ENCODE measurements at places on chromosomes 11 and 22.

DNA sequence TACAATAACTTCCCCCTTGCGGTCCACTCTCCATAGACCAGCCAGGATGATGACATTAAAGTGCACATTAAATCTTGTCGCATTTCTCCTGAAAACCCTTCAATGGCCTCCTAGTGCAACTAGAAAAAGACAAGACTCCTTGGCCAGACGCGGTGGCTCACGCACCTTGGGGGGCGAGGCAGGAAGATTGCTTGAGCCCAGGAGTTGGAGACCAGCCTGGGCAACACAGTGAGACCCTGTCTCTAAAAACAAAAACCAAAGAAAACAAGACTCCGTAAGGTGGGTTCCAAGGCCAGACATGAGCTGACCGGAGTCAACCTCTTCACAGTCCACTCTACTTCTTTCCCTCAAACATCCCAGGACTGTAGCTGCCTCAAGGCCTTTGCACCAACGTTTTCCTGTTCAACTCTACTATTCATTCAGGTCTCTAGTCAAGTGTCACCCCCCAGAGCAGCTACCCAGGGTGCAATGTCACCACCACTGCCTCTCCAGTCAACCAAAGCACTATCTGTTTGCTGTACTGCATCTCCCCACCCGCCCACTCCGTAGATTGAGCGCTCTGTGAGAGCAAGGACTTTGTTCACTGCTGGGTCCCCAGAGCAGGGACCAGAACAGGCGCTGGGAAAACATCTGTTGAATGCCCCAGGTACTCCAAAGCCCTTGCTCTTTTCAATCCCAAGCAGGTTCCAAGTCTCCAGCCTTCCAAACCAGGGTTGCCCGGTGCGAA lies 739 bp downstream of the ZMAT5 start:
- DNase-seq, result no peak

GRCh38 chr11:104136861-104137260 lies 27.1 kb downstream of the PDGFD start:
- no peak for DNase-seq

- DNase-seq, result no peak
These were observed 18.2 kb downstream of the RTN4R start for GRCh38 chr22:20249797-20250354.

DNA sequence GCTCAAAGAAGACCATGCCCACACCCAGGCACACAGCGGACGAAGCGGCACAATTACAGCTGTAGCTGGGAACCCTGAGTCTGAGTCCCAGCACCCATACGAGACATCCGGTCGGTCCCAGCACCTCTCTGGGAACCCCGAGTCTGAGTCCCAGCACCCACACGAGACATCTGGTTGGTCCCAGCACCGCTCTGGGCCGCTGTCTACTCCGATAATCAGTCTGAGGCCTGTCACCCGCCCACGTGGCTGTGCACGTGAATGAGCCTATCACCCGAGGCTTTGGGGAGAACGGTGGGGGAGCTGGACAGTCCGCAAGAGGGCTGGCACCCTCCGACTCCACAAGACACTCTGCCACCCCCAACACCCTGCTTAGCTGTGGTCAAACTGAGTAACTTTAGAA lies 6.2 kb downstream of the TTLL8 start:
- no peak for DNase-seq

- DNase-seq, result no peak
These were observed 40.7 kb downstream of the DCUN1D5 start for GRCh38 chr11:103051151-103051801.

GRCh38 chr11:74471668-74472429 lies 4.5 kb upstream of the KCNE3 start:
- no peak for DNase-seq

DNA sequence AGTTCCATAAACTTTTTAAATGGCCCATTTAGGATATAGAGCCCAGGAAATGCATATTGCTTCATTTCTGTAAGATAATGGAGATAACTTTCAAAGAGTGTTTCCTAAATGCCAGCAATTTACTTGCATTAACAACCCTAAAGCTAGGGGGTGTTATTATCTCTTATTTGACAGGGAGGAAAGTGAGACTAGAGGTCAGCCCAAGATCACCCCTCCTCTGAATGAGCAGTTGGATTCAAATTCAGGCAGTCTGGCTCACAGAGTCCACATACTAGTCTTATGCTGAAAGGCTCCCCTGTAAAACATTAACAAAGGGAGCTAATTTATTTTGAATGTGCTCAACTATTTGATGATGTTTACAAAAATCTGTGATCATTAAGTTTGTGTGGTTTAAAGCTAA lies 49.9 kb upstream of the TRIM77 start:
- no peak for DNase-seq

DNA sequence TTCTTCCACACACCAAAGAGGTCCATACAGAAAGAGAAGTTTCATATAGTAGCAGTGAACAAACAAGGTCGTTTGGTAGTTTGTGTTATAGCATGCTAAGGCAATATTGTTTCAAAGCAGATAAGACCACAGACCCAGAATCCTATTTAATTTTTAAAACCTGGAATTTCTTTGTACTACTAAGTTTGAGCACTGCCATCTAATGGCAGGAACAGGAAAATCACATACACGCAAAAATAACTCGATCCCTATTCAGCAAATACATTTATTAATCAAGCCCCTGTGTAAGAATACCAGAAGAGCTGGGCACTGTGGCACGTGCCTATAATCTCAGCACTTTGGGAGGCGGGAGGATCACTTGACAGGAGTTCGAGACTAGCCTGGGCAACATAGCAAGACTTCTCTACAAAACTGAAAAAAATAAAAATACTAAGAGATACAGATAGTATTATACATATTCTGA lies 2.9 kb upstream of the BTBD10 start:
- no peak for DNase-seq

GRCh38 chr11:114082767-114083181 lies 23.3 kb downstream of the ZBTB16 start:
- DNase-seq, result no peak

DNA sequence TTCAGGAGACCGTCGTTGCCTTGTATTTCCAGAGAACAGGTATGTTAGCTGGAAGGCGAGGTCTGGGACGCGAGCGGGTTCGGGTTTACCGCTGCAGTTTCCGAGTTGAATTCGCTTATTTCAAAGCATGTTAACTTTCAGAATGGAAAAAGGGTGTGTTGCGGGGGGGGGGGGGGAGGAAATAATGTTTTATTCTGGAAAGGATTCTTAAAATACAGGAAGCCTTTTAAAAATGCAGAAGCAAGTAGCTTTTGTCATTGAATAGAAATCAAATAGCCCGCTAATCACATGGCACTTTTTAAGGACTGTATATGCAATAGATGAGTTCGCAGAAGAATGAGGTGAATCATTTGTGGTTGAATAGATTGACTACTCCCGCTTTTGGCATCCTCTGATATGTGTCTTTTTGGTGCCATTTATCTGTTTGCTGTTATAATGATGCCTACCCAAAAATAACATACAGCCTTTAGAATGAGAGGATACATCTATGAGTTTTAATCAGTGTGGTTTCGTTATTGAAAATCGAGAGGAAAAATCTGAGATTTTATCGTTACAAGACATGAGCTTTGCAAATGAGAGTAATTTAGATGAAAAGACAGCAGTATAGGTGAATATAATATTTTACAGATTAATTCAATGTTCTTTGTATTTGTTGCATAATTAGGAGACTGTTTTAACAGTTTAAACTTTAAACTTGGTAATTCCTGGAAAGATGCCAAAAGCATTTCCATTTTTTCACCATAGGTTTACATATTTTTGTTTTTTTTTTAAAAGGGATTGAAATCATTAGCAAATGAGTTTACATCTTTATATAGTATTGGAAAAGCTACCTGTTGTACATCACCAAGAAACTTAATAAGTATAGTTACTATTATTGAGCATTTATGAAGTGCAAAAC lies 1.7 kb downstream of the PDE3B start:
- no peak for DNase-seq

- no peak for DNase-seq
These were observed 103.0 kb downstream of the DBX1 start for GRCh38 chr11:20056950-20057943.

- no peak for DNase-seq
These were observed 20.5 kb upstream of the GRIA4 start for GRCh38 chr11:105589346-105589745.

- DNase-seq, result no peak
These were observed 1330.2 kb downstream of the LRRC4C start for GRCh38 chr11:40129266-40129665.

- DNase-seq, result no peak
These were observed 257.7 kb downstream of the TBC1D22A start for GRCh38 chr22:47020166-47020565.

GRCh38 chr11:75400146-75400865 lies 988 bp downstream of the RPS3 start:
- peak; percentile 35 for DNase-seq

DNA sequence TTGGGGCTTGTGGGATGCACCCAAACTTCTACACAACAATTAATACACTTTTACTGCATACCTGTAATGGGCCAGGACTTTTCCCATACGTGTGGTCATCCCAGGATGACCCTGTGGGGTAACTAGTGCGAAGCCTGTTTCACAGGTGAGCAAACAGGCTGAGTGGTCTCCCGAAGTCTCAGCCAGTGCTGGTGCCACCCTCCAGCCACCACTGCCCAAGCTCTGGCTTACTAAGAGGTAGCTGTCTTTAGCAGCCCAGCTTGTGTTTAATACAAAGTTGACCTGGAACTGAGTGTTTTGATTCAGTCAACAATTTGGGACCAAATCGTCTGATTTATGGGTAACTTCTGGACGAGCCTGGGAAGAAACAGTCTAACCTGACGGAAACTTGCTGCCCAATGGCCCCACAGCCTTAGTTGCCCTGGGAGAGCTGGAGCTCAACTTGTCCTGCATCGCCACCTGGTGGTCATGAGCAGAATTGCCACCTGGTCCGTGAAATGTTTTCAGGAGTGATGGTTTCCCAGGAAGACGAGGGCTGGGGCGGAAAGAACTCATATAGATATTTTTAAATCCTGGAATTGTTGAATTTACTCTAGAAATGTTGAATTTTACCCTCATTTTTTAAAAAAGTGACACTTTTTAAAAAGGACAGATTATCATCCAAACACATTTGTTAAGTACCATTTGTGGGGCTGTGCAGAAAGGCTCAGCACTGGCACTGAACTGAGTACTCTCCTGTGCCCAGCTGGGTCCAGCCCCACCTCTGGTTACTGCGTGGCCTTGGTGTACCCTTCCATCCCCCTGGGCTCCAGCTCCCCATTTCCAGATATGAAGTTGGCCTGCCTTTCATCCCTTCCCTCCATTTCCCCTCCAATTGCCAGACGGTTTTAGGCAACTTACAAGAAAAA lies 95.5 kb upstream of the PARVA start:
- peak; percentile 74 for DNase-seq

GRCh38 chr22:48669986-48670716 lies 1157.5 kb downstream of the BRD1 start:
- DNase-seq, result no peak

GRCh38 chr11:134132808-134133207 lies 63.9 kb downstream of the JAM3 start:
- DNase-seq, result no peak

DNA sequence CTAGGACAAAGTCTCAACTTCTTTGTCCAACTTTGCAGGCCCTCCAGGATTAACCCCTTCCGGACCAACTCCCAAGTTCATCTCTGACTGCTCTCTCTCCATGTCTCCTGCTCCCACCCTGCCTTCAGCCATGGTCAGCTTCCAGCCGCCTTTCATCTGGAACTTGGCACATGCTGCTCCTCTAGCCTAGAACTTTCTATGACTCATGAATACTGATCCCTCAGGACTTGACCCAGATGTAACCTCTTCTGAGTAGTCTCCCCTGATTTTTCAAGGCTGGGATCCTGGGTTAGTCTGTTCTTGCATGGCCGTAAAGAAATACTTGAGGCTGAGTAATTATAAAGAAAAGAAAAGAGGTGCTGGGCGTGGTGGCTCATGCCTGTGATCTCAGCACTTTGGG lies 5.2 kb upstream of the SLC15A3 start:
- no peak for DNase-seq

DNA sequence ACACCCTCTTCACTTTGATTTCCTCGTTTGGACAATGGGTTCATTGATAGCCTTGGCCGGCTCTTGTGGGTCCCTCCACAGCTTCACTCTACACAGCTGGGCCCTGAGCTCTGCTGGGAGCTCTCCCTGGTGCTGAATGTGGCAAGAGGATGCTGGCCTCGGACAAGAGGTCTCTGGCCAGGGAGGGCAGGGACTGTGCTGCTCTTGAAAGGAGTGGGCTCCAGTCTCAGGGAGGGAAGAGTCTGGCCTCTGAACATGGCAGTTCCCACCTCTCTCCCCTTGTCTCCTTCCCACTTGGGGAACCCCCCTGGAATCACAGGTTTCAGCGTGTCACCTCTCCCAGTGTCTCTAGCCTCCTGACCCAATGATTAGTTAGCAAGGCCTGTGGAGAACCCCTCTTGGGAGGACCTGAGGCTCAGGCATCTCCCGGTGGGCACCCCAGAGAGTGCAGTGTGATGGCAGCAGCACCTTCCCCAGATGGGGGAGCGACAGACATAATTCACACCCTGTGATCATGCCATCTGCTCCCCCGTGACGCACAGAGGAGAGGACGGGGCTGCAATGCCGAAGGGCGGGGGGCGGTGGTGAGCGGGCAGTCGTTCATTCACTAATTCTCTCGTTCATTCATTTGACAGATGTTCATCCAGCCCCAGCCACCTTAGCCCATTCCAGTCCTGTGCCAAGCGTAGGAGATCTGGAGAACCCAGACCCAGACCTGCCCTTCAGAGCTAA lies 2.8 kb upstream of the CABP7 start:
- DNase-seq, result no peak

GRCh38 chr22:43928468-43928867 lies 4.9 kb downstream of the PNPLA3 start:
- DNase-seq, result no peak

DNA sequence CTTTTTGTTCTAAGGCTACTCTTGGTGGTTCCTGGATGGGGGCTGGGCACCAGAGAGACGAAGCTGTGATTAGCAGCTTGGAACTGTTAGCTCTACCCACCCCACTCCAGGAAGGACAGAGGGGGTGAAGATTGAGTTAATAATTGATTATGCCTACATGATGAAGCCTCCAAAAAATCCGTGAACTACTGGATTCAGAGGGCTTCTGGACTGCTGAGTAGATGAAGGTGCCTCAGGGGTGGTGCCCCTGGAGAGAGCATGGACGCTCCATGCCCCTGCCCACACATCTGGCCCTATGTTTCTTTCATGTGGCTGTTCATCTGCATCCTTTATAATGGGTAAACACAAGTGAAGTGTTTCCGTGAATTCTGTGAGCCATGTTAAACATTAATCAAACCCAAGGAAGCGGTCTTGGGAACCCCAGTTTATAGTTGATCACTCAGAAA lies 47.3 kb upstream of the CYP2D6 start:
- DNase-seq, result no peak

- no peak for DNase-seq
These were observed 1.9 kb upstream of the UQCC3 start for GRCh38 chr11:62669420-62670161.

- DNase-seq, result no peak
These were observed 19.9 kb downstream of the LARGE2 start for GRCh38 chr11:45942381-45942780.

Data from naive thymus-derived CD4-positive, alpha-beta T cell (primary cell).